ENCODE measurements at places on chromosomes 11 and 22.

GRCh38 chr11:28910926-28911325, 802.7 kb downstream of the METTL15 start:
- DNase-seq: no peak

DNA sequence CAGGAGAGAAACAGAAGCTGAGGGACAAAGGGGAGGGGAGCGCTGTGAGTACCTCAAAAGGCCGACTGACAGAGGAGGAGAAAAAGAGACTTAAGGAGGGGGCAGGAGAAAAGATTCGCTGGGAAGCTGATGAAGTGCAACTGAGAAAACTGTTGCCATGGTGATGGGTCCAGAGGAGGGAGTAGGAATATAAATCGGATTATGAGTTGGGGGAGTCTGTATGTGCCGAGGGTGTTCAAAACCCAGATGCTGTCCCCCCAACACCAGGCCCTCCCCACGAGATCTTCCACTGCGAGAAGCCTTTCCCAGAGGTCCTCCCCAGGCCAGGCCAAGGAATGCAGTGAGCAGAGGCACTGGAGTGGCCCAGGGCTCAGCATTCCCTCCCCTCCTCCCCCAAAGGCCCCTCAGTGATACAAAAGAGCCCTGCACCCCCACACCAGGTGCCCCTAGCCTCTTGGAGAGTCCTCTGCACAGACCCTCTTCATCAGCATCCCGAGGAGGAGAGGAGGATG, 13.7 kb upstream of the BCL9L start:
- no peak for DNase-seq

DNA sequence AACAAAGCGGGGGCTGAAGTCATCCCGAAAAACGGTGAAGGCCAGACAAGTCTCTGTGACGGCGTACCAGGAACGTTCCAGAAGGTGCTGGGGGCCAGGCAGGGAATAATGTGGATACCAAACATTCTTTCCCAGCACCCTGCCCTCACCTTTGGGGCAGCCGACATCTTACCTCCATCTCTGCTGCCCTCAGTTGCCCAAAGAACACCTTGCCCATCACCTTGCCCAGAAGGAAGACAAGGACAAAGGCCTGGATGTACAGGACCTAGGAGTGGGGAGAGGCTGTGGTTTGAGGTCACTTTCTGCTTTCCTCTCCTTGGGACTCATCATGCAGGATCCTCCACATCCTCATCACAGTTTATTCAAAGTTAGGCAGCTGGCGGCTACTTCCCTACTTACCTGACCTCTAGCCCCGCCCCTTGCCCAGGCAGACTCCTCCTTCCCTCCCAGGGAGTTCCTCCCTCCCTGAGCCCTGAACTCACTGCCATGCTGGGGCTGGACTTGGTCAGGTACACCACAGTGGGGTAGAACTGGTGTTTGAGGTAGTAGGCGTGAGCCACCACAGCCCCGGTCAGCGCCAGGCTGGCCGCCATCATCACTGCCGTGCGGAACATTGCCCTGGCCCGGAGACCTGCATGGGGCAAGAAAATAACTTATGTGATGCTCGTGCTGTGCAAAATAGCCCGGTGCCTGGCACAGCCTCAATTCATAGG, 1.2 kb downstream of the SYVN1 start:
- DNase-seq: peak; percentile 68

- DNase-seq: no peak
These were observed 19.4 kb upstream of the PHOX2A start for GRCh38 chr11:72263361-72263760.

GRCh38 chr22:43826142-43827002, 14.3 kb upstream of the EFCAB6 start:
- DNase-seq: no peak

GRCh38 chr11:88330826-88331428, 6.6 kb downstream of the CTSC start:
- DNase-seq: no peak

- DNase-seq: no peak
These were observed 8.6 kb upstream of the ARAP1 start for GRCh38 chr11:72760539-72761405.

- DNase-seq: no peak
These were observed 1.3 kb downstream of the POU2F3 start for GRCh38 chr11:120241277-120241676.

GRCh38 chr11:102632026-102632425, 6.9 kb upstream of the MMP20 start:
- no peak for DNase-seq

- no peak for DNase-seq
These were observed 14.9 kb downstream of the ZNF74 start for GRCh38 chr22:20408891-20409290.

- no peak for DNase-seq
These were observed 31.3 kb downstream of the ARRB1 start for GRCh38 chr11:75320046-75320618.

- DNase-seq: no peak
These were observed 19.4 kb upstream of the SUSD2 start for GRCh38 chr22:24161909-24162308.

- DNase-seq: no peak
These were observed 219.9 kb downstream of the HIPK3 start for GRCh38 chr11:33476945-33477606.

- DNase-seq: peak; percentile 61
These were observed 36.5 kb downstream of the CTSC start for GRCh38 chr11:88300888-88301487.

DNA sequence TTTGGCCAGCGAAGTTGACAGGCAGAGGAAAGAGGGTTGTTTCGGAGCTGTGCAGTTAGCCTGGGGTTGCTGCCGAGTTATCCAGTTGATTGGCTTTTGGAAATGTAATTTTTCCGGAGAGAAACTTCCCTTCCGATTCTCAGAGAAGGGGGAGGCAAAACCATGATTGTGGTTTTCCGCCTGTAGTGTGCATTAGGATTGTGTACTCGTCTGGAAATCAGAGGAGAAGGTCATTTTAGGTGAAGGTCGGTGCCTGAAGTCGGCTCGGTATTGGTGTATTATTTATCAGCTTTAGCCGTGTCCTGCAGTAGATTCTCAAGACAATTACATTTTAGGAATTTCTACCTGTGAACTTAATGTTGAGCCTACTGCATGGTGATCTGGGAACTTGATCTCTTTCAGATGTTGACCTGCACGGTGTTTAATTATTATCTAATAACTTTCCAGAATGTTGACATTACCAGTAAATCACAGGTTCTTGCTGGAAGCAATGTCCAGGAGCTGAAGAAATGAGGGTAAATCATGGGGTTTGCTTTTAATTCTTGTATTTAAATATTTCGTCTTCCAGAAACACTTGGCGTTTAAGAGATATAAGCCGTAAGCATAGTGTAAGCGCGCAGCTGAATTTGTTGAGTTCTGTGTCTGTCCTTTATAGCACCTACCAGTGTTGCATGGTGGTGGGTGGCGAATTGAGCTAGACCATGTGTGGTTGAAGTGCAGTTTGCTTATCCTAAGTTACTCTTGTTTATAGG, 1.3 kb downstream of the ARHGEF12 start:
- no peak for DNase-seq

DNA sequence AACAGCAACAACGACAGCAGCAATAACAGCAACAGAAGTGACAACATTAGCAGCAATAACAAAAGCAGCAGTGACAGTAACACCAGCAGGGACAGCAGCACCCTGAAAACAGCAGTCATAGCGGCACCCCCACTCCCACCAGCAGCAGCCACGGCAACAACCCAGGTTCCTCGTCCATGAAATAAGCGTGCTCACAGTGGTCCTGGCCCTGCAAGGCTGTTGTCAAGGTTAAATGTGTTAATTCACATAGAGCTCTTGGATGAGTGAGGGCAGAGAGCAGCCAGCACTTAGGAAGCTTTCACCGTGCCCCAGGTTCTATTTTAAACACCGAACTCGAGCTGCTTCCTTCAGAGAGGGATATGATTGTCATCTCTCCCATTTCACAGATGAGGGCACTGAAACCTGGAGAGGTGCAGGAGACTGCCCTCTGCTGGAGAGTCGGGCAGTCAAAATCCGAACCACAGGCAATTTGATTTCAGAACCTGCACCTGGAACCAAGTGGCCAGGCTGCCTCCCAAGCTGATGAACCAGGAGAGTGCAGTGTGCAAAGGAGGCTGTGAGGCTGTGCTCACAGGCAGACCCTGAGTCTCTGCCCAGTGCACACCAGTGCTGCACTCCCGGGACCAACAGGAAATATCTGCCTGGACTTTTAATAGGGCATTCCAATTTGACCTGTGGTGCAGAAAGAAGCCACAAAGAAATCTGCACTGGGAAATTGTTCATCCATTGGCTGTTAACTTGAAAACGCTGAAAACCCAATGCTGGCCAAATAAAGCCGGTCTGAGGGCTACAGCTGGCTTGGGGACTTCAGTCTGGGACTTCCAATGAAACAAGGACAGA, 22.9 kb upstream of the FGF3 start:
- no peak for DNase-seq

DNA sequence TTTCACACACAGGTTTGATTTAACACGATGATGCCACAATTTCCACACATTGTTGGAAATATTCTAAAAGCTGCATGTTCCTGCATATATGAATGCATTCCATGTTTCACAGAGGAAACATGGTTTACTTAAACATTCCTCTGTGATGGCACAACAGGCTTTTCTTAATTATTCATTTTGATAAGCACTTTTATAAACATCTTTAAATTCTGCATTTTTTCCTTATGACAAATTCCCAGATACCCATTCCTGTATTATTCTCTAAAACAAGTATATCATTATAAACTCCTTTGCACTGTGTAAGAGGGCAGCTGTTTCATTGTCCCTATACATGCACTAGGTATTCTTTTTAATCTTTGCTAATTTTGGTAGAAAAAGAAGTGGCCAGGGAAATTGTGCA, 532.3 kb downstream of the SOX6 start:
- no peak for DNase-seq

GRCh38 chr11:19060629-19061028, at the start of gene MRGPRX2:
MRGPRX2 (minus strand) TSS chr11:19060717; CDS start chr11:19056402, 4,315 bp downstream.
- DNase-seq: peak; percentile 6

GRCh38 chr11:84549217-84549616, 1077.9 kb downstream of the DLG2 start:
- DNase-seq: no peak

- no peak for DNase-seq
These were observed 44.8 kb downstream of the MMP20 start for GRCh38 chr11:102580185-102580951.

DNA sequence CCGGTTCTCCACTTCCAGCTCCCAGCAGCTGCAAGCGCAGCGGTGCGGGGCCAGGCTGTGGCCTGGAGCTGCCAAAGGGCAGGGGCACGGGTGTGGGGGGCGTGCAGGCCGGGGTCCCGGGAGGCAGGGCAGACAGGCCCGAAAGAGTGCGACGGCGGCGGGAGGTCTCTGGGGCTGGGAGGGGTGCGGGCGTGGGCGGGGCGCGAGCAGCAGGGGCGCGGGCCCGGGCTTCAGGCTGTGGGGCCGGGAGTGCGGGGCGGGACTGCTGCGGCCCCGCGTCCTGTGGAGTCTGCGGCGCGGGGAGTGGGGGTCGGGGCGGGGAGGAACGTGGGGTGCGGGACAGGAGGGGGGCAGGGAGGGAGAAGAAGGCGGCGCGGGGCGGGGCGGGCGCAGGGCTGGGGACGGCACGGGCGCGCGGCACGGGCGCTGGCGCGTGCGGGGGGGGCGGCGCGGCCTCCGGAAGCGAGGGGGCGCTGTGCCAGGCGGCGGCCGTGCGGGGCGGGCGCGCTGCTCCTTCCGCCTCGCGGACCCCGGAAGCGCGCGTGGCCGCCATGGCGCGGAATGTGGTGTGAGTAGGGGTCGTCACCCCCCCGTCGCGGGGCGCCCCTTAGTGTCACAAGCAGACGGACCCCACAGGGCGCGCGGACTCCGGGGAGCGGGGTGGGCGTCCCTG, at the start of gene MRPL23:
TSS of gene MRPL23 (plus strand) at position 521 of the 673 bp plus-strand sequence. CDS start at position 552, 31 bp downstream.
- DNase-seq: no peak

GRCh38 chr11:70434813-70435278, 36.5 kb downstream of the CTTN start:
- no peak for DNase-seq

- no peak for DNase-seq
These were observed 583 bp downstream of the TNNI2 start for GRCh38 chr11:1839204-1839923.

- no peak for DNase-seq
These were observed 39.4 kb downstream of the ABTB2 start for GRCh38 chr11:34318111-34319037.

- no peak for DNase-seq
These were observed 790.5 kb upstream of the LRRC4C start for GRCh38 chr11:42249956-42250355.

GRCh38 chr11:15651033-15651432, 536.3 kb downstream of the INSC start:
- DNase-seq: no peak

DNA sequence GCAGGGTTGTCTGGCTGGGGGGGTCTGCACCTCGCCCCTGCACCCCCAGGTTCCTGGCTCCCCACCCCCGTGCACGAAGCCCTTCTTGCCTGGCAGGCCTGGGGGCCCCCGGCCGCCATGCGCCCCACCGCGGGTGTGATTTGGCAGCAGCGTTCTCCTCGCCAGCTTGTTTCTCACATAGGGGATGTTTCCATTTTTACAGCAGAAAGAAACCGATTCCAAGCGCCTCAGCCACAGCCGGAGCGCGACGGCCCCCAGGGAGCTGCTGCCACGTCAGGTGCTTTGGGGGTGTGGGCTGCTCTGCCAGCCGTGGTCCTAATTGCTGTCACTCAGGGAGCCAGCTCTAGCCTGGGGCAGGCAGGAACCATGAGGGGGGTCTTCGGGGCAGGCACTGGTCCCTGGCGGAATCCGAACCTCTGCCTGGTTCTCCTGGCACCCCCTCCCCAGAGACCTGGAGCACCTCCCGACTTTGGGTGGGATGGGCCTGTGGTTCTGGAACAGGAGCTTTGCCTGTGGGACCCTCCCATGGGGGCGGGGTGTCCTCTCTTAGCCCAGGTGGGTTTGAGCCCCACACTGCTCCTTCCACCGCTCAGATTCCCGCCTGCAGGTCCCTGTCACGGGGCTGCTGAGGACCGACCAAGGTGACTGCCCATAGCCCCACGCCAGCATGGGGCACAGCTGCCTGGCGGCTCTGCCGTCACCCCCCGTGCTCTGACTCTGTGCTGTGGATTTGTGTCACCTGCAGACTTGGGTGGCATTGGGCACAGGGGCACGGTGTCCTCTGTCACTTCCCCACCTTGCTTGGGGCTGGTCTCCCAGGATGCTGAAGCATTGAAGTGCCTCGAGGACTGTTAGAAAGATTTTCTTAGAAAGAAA, 54.0 kb downstream of the RTN4R start:
- DNase-seq: no peak

- no peak for DNase-seq
These were observed 365.6 kb downstream of the OPCML start for GRCh38 chr11:133166662-133167061.

- no peak for DNase-seq
These were observed 105.8 kb downstream of the SERGEF start for GRCh38 chr11:17907046-17907445.

All from CD4-positive, CD25-positive, alpha-beta regulatory T cell (primary cell).